ENCODE measurements at places on chromosomes 2 and 18. TPM values are rescaled to one million over a fixed set of nuclear protein-coding genes. Genes with fewer than 3 reads are reported as not detected.

DNA sequence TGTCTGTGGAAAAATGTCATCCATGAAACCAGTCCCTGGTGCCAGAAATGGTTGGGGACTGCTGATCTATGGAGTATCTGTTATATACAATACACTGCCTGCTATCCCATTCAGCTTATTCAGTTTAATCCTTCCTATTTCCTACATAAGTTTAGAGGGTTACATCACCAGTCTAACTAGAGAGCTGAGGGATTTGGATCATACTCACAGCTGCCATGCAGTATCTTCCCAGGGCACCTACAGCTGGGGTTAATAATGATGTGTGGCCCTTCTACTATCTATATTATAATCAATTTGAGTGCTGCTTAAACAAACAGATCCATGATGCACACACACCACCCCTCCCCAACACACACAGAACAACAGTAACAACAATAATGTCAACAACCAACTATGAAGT is 524.0 kb downstream of the LRRTM4 start:
- no peak for DNase-seq

GRCh38 chr2:81077396-81077795 is 772.8 kb upstream of the LRRTM1 start:
- no peak for DNase-seq

GRCh38 chr2:58019229-58019628 is 27.4 kb upstream of the VRK2 start:
- peak; percentile 17 for DNase-seq

DNA sequence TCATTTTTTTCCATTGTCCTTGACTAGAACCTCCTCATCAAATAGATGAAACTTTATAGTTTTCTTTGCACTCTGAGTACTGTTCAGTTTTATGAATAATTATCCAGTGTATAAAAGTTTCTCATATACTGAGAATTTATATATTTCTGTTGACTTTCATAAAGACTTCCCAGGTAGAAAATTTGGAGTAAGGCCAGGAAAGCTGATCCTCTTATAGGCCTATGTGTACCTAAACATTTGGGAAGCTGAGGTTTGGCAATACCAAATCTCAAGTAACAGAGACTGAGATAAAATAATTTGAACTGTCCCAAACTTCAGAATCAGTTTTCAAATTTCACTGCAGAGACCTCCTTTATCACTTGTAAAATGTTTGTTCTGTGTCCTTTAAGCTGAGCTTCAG is 43.4 kb downstream of the CCDC102B start:
- no peak for DNase-seq

GRCh38 chr2:151422917-151423439 is 13.3 kb downstream of the RIF1 start:
- no peak for DNase-seq

GRCh38 chr2:151553-152334 is 105.4 kb upstream of the FAM110C start:
- no peak for DNase-seq

GRCh38 chr2:23564615-23564960 is 179.6 kb downstream of the KLHL29 start:
- no peak for DNase-seq

DNA sequence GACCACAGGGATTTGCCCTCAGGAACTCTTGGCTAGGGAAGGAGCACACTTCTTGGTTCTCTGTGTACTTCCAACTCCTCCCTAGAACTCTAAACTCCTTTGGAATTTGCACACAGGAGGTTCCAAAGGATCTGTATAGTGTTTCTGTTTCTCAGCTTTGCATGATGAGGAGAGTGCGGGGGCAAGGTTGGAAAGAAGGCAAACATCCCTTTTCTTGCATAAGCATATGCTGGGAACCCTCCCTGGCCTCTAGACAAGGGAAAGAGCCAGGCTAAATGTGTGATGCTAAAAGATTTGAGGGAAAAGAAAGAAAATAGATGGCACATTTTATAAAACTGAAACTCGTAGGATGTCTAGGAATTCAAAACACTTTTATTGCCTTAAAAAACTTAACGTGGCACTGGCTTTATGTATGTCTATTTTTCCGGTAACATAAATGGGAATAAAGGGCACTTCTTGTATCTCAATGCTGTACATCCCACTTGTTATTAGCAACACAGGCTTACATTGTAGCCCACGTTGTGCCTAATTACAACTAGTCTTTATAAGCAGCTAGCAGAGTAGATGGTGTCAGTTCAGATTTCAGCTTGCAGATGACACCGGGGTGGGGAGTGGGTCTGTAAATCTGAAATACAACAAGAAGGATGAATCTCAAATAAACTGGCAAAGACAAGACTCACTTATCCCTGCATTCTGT is 165.8 kb downstream of the GPD2 start:
- DNase-seq = no peak

- DNase-seq = peak; percentile 45
Measured at GRCh38 chr2:226636586-226636985, 163.0 kb downstream of the IRS1 start.

- DNase-seq = no peak
Measured at GRCh38 chr2:62464221-62465007, 41.6 kb downstream of the TMEM17 start.

DNA sequence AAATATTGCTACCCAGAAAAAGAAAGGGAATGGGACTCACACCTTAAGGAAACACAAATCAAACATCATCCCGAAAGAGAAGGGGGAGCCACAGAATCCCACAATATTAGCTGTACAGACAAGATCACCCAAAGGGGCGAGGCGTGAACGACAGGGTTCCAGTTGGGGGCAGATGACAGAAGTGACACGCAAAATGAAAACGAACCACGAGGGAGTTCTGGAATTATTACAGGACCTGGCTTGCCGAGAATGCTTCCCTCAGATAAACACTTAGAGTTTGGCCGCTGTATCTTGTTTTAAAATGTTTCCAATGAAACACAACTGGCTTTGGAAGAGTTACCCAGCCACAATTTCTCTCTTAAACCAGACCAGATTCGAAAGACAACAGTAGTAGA is 60.4 kb downstream of the C2orf76 start:
- no peak for DNase-seq

GRCh38 chr18:72201032-72201431 is 343.1 kb downstream of the CBLN2 start:
- no peak for DNase-seq

DNA sequence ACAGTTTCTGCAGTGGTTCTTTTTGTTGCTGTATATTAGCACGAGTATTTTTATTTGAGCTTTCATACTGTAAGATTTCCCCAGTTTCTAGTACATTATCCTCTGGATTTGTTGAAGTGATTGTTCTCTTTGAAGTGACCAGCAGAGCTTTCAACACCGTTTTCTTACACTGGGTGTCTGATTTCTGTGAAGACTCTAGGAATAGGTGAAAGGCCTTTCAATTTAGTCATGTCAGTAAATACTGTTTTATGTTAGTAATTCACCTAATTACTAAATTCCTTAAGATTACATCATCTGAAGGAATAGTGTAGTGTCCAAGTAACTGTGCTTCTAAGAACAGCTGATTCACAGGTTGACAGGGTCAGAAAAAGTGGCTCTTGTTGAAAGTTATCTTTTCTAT is 2.3 kb downstream of the PPM1B start:
- peak; percentile 58 for DNase-seq

DNA sequence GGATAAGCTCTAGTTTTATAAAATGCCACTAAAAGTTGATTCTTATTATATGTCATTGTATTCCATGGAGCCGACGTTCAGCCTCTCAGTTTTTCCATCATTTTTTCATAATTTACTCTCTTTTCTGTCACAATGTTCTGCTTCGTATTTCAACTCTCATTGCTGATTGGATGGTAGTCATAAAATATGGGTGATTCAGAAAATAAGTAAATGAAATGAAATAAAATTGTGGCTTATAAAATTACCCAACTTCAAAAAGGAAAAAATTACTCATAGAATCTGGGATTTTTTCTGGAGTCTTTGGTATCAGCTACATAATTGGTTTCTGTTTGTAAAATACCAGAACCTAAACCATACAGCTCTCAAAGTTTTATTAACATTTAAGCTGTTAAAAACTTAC is 139.7 kb upstream of the ITGA4 start:
- no peak for DNase-seq

GRCh38 chr2:126792993-126793392 is 105.7 kb upstream of the TEX51 start:
- no peak for DNase-seq

- DNase-seq = no peak
Measured at GRCh38 chr2:62641936-62642335, 63.6 kb upstream of the EHBP1 start.

DNA sequence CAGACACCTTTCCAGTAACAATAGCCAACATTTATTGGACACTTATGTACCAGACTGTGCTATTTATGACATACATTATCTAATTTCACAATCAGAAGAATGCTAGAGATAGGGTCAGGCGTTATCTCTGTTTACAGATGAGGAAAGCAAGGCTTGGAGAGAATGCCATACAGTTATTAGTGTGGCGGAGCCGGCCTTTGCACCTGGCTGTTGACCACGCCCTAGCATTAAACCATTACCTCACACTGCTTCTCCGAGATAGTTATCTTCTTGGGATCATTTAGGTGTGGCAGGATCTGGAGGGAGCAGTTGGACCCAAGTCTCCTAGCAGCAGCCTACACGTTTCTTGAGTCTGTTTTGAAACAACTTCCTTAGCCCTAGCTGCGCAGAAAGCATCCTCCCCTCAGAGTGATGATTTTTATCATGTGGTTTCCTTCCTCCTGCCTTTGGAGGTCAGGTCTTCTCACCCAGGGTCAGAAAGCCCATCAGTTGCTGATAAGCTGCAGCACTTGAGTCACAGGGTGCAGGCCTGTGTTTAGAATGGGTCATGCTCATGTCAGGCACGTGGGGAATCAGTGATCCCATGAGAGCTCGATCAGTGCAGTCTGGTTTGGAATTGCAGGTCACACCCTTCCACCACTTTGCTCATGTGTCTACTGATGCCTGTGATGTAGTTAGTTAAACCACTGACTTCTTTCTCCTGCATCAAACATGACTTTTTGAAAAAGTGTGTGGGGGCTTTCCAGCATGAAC is 118.2 kb downstream of the SPTBN1 start:
- DNase-seq = peak; percentile 60

- DNase-seq = no peak
Measured at GRCh38 chr2:234298918-234299317, 198.0 kb downstream of the ARL4C start.

DNA sequence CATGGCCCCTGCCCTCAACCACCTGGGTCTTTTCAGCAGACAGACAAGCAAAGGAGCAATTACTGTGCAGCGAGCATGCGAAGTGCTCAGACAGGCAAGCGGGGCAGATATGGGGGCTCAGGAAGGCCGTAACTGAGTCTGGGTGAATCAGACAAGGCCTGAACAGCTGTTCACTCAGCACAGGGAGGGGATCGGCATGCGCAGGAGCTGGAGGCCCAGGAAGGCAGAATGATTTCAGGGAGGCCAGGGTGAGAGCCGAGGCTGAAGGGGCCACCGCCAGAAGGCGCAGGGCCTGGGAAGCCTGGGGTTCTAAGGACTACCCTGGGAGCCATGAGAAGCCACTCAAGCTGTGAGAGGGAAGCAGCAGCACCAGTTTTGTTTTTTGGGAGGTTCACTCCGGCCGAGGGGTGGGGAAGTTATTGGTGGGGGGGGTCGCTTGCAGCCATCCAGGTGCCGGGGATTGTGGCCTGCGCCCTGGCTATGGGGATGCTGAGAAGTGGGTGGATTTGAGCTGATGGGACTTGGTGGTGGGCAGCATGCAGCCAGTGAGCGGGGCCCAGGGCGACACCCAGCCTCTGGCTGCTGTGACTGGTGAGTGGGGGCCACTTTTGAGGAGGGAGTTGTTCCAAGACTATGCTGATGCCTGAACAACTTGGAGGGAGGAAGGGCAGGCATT is 132.2 kb downstream of the TSN start:
- DNase-seq = no peak

- no peak for DNase-seq
Measured at GRCh38 chr2:233464056-233464455, 102.5 kb downstream of the USP40 start.

DNA sequence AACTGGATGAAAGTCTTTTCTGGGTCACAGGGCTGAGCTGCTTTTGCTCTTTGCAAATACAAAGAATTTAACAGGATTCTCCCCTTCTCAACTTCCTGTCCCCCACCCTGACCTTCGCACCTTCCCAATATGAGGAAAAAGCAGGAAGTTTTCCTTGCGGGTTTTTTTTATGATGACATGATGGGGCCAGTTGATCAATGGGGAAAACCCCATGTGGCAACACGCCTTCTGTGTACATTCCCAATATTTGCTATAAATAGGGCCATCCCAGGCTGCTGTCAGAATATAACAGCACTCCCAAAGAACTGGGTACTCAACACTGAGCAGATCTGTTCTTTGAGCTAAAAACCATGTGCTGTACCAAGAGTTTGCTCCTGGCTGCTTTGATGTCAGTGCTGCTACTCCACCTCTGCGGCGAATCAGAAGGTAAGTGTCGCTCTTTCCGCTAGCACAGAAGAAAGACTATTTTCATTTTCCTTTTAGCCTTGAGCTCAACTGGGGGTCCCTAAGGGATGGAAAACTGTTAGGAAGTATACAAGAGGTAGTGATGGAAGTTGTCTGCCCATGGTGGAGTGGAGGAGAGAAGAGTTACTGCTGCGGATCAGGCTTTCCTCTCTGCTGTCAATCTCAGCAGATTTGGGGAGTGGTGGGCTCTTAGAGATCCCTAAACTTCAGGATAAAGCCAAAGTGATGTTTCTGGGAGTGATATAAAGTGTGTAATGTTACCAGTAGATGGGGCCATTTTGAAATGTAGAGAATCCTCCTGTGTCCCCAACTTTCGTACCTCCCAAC is at the start of gene CCL20:
CCL20 (plus strand) TSS at position 281 of the 792 bp plus-strand sequence; CDS start at position 351, 70 bp downstream.
- no peak for DNase-seq

- DNase-seq = no peak
Measured at GRCh38 chr18:45165871-45166270, 449.4 kb upstream of the SLC14A2 start.

DNA sequence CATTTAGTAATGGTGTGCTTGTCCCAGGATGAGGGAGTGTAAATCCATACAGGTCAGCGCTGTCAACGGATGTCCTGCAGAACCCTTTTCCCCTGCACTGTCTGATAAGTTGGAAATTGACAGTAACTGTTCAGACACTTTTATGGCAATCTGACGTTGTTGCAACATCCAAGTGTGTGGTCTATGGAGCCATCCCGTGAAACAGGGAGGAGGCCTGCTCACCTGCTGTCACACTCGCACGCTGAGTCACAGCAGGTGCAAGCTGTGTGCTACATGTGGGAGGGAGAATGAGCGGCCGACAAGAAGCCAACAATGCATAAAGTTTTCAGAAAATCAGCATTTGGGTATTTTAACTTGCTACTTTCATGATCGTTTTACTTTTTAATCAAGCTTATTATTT is 43.7 kb upstream of the RMDN2 start:
- no peak for DNase-seq

- DNase-seq = no peak
Measured at GRCh38 chr2:198717451-198717850, 740.3 kb downstream of the SATB2 start.

GRCh38 chr2:227198866-227199265 is 34.4 kb downstream of the COL4A3 start:
- no peak for DNase-seq

- no peak for DNase-seq
Measured at GRCh38 chr2:8174641-8175257, 507.1 kb upstream of the ID2 start.

SULT1C4 gene
- 0.56 TPM for total RNA-seq

NCKAP5 gene
- 3.9 TPM for total RNA-seq

SNTG2 gene
- total RNA-seq = 0.56 TPM

LCT gene
- under 0.01 TPM for total RNA-seq

LINC00305 gene
- total RNA-seq = not detected

B3GNT7 gene
- under 0.01 TPM for total RNA-seq

PPP1R1C gene
- total RNA-seq = 0.28 TPM

PXDN gene
- total RNA-seq = 153 TPM

VAMP8 gene
- 0.83 TPM for total RNA-seq

CXCR4 gene
- not detected for total RNA-seq

SLC16A14 gene
- 0.56 TPM for total RNA-seq

VIT gene
- total RNA-seq = under 0.01 TPM

RAPH1 gene
- 13.1 TPM for total RNA-seq

Measured in IMR-90 (cell line).